ENCODE measurements at places on chromosomes 1 and 21.
A peak's percentile ranks its signal among the peaks of the same experiment; 100 is the strongest.

- no peak for DNase-seq
Observed at GRCh38 chr1:236618507-236618906, 14.2 kb upstream of the HEATR1 start.

DNA sequence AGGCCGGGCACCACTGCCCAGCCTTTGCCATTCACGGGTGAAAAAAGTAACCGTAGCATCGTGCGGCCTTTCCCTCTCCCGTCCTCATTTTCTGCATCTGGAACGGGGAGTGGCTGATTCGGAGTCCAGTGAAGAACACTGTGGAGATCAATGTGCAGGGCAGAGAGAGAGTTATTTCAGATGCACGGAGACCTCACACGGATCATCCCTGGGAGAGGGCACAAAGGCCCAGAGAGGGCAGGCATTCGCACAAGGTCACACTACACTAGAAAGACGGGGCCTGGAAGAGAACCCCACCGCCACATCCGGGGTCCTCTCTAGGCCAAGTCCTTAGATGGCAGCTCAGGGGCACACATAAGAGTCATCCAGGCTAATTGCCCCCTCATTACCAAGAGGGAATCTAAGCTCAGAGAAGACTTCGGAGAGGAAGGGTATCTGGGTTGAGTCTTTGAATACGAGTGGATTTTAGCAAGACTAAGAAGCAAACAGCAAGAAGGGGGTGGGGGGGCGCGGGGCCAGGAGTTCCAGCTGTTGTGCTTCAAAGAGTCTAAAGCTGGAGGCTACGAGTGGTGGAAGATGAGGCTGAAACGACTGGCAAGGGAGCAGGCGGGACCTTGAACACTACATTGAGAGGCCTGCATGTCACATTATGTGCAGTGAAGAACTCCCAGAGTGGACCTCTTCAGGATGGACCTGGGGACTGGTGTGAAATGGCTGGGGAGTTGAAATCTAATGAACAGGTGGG, 857 bp downstream of the GPX7 start:
- DNase-seq, result peak; percentile 16

DNA sequence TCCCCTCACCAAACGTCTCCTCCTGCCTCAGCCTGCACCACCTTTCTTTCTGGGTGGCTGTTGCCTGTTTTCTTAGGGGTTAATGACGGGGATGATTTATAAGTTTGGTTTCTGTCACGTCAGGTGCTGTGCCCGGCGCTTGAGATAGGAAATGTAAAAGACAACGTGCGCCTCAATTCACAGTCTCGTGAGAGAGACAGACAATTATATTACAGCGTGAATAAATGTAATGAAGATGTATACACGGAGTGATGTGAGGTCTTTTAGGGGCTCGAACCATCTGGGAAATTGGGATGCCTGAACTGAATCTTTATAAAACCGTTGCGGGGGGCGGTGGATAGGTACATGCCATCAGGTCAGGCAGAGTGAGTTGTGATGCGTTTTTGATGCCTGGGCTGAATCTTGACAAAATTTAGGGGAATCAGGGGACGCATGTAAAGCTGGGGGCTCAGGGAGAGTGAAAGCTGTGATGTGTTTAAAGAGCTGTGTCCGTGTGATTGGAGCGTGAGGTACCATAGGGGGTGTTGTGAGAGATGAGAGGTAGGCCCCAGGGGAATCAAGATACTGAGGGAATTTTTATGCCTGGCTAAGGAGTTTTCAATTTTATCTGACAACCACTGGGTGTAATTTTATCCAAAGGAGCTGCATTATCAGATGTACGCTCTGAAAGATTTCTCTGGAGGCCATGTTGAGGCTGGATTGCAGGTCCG, 831 bp downstream of the TIPRL start:
- peak; percentile 3 for DNase-seq

DNA sequence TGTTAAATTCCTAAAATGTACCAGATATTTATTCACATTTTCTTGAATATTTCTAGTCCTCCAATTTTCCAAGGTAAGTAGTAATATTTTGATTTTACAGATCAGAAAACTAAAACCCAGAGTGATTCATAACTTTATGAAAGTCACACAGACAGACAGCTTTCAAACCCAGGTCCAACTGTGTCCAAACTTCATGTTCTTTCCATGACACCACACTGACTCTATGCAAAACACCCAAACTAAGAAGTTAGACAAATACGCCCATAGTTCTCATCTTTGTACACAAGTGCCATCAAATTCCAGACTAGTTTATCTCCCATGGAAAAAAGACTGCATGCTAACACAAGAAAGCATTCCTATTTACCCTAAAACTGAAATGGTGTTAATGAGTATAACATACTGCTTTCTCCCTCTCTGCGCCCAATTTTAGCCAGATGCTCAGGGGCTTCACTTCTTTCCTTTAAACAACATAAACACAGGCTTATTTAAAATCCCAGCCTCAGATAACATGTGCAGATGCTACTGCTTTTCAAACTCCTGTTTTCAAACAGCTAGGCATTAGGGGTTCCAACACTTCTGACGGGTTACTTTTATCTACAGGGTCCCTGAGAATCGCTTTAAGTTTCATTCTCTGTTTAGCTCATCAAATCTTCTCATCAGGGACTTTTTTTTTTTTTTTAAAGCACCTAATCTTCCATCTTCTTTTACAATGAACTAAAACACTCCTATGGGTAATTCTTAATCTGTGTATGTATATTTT, 44.6 kb downstream of the WASF2 start:
- no peak for DNase-seq

DNA sequence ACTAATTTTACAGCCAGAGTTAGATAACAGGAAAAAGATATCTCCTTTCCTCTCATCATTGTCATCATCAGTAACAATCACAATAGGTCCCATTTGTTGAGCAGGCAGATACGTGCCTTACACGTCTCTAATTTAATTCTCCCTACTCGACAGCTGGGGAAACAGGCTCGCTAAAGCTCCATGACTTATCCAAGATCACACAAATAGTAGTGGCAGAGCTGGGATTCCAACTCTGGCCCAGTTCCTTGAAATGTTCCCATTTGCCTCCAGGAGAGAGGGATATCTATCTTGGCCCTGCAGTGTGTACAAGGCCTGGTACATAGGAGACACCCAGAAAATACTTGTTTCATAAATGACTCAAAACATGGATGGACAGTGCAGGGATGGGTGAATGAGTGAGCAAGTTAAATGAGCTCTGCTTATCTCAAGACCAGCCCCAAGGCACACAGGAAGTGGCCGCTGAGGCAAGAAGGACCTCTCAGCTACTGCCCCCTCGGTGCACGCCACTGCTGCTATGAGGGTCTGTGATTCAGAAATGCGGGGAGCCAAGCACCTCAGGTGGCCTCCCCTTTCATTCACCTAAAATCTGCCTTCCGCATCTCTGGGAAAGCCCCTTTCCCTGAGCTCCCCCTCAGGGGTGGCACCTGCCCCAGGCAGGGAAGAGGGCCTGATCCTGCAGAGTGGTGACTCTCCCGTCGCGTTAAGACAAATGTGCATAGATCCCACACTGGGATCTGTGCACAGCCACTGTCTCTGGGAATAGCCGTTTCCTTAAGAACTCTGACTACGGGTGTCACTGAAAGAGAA, 3.6 kb downstream of the KCNN3 start:
- no peak for DNase-seq

DNA sequence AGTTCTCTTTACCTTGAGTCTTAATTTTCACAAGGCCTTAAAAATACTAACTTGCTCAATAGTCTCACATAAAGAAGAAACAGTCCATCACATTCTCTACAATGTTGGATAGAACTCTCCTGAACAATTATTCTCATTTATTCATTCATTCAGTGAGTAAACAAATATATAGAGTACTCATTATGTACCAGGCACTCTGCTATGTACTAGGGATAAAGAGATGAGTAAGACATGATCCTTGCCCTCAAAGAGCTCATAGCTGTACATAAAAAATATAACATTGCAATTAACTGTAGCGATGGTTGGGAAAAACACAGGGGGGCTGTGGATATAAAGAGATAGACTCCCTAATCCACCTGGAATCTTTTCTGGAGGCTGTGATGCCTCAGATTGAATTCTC, 586.9 kb upstream of the BEND5 start:
- no peak for DNase-seq

- no peak for DNase-seq
Observed at GRCh38 chr1:218347723-218348627, 2.8 kb downstream of the TGFB2 start.

GRCh38 chr1:234331507-234331906, 41.7 kb upstream of the COA6 start:
- DNase-seq, result no peak

DNA sequence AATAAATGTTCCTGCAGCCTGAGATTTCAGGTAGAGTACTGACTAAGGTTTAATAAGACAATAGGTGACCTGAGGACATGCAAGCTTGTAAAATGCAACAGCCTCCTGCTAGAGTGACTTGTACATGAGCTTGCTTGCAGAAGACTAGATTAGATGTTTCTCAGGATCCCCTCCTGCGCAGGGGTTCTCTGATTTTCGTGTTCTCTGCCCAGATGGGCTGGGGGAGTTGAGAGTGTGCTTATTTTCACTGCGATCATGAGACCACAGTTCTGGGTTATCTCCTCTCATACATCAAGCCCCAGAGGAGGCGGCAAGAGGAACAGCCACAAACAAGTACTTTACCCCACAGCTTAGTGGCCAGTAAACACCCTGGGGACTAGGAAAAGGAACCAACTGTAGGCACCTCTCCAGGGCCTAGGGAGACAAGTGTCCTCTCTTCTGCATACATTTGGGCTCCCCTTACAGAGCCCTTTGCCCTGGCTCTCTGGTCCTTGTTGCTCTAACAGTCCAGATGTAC, 8.0 kb downstream of the TMEM81 start:
- no peak for DNase-seq

DNA sequence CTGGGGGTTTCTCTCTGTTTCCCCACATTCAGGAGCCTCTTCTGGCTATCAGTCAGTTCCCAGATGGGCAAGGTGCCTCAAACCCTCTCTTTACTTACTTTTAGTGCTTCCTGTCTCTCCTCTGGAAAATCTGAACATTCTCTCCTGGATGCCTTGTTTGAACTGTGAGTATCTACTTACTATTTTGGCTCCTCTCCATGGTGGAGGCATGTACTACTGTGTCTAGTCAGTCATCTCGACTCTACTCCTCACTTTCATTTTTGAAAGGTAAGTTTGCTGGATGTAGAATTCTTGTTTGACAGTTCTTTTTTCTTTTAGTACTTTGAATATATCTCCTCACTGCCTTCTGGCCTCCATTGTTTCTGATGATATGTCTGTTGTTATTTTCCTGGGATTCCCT, 70.9 kb upstream of the FAM78B start:
- DNase-seq, result no peak

DNA sequence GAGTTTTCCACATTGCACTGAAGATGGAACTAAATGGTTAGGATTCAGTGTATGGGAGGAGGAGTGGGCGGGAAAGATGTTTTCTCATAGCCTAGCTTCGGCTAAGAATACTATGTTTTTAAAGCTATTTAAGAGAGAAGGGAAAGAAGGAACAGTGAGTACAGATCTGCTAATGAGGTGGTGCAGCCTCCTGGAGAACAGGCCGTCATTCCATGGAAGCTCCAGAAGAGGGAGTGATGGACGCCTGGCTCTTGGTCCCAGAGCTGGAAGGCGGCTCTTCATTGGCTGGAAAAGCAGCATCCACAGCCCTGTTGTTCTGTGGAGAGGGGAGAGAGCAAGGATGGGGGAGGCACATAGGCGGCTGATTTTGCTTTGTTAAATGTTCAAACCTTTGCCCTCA, 6.9 kb downstream of the CAMK1G start:
- no peak for DNase-seq

GRCh38 chr1:191371626-191372025, 786.6 kb upstream of the RGS18 start:
- DNase-seq, result no peak

- peak; percentile 62 for DNase-seq
Observed at GRCh38 chr21:39385299-39386145, 36.6 kb upstream of the HMGN1 start.

DNA sequence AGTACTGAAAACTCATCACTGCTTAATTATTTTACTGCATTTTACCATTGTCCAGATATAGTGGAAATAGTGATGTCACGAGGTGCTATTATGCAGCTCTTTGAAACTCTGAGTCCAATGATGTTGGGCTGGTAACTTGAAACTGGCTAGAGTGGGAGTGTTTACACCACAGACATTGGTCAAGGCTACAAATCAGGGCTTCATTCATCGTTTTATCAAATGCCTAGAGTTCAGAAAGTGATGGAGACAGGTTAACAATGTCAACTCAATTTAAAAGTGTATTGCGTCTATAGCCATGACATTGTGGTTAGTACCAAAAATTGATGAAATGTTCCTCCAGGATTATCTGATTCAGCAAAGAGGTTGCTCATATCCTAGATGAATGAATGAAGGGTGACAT, 12.7 kb downstream of the PADI1 start:
- DNase-seq, result no peak

- DNase-seq, result no peak
Observed at GRCh38 chr1:24190983-24191461, 3.9 kb upstream of the IFNLR1 start.

- DNase-seq, result no peak
Observed at GRCh38 chr1:97412737-97413136, 508.1 kb downstream of the DPYD start.

DNA sequence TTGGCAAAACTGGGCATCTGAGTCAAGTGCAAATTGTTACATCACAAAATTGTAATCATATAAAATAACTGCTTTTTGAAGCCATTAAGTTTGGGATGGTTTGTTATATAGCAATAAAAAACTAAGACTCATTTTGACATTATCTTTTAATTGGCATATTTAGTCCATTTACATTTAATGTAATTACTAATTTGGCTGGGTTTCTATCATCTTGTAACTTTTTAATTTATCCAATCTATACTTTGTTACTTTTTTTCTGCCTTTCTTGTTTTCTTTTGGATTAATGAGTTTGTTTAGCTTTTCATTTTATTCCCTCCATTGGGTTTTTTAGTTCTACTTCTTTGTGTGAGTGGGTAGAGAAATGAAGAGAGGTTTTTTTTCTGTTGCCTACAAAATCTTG, 76.3 kb downstream of the DRAM2 start:
- no peak for DNase-seq

DNA sequence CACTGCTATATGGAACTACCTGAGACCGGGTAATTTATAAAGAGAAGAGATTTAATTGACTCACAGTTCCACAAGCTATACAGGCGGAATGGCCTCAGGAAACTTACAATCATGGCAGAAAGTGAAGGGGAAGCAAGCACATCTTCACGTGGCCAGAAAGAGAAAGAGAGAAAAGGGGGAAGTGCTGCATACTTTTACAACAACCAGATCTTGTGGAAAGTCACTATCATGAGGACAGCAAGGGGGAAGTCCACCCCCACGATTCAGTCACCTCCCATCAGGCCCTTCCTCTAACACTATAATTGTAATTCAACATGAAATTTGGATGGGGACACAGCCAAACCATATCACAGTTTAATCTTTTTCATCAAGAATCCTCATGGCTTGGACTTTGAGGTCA, 339.2 kb upstream of the AJAP1 start:
- DNase-seq, result no peak
